ENCODE measurements at places on chromosomes 7 and 10. TPM values are rescaled to one million over a fixed set of nuclear protein-coding genes. Genes with fewer than 3 reads are reported as not detected.

The VOPP1 gene
- polyA plus RNA-seq: 35.0 TPM

The MORN4 gene
- 1.3 TPM for polyA plus RNA-seq

The EPHB6 gene
- polyA plus RNA-seq: 55.6 TPM

- no peak for DNase-seq
These were observed 11.8 kb downstream of the EMX2 start for GRCh38 chr10:117554241-117554814.

GRCh38 chr7:3657206-3657605 is 356.2 kb downstream of the SDK1 start:
- no peak for DNase-seq

GRCh38 chr7:143356414-143357050 is 6.0 kb downstream of the FAM131B start:
- DNase-seq: no peak

DNA sequence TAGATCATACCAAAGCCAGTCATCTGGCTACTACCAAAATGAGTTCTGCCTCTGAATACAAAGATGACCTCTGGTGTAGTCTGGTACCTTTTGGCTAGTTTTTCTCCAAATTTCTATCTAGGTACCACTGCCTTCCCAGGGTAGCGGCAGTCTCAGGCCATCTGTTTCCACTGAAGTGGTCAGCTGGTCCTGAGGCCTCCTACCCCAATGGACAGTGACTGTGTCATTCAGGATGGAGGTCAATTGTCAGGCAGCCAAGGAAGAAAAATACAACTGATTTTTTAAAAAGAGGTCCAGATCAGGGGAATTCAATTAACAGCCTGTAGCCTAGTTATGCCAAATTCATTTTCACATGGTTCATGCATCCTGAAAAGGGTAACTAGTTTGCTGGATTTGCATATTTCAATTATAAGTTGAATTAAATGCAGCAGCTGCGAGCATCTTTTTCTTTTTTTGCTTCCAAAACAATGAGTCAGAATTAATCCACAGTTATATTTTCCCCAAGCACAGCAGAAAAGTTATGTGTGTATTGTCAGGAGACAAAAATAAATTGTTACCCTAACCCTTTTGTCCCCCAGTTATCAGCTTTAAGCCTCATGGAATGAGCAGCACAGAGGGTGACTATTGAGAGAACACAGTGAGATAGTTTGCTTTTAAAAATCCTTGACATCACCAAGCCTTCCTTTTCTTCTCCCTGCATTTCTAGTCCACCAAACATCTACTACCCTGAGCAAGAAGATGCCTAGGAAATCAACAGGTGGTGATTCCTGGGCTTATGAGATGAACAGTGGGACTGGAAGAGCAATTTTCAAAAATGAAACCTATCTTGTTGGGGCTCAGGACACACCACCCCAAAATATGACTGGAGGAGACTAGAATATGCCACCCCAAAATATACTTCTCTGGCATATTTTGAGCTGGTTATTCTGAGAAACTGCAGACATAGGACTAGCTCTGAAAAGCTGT is 27.7 kb downstream of the BCCIP start:
- no peak for DNase-seq

GRCh38 chr10:43647576-43647975 is 1.1 kb downstream of the ZNF32 start:
- no peak for DNase-seq

GRCh38 chr10:84214046-84214572 is 11.2 kb downstream of the LRIT2 start:
- no peak for DNase-seq

DNA sequence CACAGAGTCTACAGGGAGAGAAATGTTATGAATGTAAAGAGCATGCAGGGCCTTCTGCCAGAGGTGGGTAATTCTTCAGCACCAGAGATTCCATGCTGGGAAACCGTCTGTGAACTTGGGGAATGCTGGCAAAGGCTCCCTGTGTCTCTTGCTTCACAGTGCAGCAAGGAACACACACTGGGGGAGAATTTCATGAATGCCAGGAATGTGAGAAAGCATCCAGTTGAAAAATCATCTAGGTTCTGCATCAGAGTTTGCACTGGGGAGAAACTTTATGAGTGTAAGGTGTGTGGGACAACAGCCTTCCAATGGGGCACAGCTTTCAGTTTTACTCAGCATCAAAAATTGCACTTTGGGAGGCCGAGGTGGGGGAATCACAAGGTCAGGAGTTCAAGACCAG is 224.3 kb upstream of the IGFBP3 start:
- DNase-seq: no peak

- DNase-seq: no peak
These were observed 134.6 kb downstream of the ZNF467 start for GRCh38 chr7:149638566-149639320.

DNA sequence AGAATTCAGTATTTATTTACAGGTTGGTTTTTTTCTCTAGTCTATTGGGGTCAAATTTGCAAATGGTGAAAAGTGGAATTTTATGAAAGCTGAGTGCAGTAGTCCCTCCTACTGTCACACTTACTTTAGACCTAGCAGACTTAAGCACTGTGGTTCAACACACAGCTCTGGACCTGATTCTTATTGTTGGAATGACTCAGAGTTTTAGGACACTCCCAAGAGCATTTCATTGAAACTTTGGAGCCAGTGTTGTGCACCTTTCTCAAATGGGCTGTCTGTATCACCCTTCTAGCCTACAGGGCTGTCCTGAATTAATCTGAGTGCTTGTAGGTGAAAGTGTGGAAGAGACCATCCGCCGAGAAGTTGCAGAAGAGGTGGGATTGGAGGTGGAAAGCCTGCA is 16.1 kb downstream of the NUDT13 start:
- no peak for DNase-seq

DNA sequence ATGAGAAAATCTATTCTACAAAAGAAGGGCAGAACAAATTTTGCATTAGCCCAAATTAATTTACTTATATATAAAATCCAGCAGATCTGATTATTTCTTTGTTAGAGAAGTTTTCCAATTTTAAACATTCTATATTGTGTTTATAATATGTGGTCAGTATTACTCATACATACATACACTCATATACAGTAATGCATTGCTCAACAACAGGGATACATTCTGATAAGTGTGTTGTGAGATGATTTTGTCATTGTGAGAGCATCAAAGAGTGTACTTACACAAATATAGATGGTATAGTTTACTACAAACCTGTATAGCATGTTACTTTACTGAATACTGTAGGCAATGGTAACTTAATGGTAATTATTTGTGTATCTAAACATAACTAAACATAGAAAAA is 239.6 kb upstream of the ETV1 start:
- DNase-seq: no peak

DNA sequence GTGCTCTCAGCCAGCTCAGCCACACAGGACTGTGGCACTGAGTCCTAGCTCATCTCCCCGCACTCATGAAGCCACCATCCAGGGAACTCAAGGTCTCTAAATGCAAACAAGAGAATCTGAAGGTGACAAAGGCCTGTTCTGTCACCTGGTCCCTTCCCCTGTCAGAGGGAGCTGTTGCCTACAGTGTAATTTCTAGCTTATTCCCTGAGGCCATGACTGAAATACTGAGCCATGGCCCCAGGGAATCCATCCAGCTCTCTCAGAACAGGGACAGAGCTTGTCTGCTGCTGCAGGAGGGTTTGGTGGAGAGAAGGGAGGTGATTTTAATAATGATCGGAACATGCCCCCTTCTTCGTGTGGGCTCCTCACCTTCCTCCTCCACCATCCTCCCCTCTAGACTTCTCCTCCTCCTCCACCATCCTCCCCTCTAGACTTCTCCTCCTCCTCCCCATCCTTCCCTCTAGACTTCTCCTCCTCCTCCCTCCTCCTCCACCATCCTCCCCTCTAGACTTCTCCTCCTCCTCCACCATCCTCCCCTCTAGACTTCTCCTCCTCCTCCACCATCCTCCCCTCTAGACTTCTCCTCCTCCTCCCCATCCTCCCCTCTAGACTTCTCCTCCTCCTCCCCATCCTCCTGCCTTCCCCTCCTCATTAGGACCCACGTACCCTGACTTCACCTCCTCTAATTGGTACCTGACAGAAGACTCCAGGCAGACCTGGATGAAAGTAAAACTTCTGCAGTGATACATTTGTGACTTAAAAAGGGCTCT is 338.0 kb upstream of the MKI67 start:
- peak; percentile 27 for DNase-seq

DNA sequence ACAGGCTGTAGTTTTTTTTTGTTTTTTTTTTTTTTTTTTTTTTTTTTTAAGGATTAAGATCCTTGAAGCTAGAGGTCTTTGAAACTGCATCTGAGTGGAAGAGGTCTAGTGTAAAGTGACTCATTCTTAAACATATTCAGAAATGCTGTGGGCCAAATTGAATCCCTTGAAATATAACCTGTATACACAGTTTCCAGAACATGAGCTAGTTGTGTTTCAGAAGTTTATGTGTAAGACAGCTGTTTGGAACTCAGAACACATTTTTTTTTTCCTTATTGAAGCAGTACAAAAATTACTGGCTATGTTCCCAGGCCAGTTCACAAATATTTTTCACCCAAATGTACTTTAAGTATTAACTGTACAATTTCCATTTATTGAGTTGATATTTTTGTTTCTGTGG is 67.9 kb downstream of the PPP1R9A start:
- no peak for DNase-seq

- DNase-seq: peak; percentile 54
These were observed 99.9 kb downstream of the CUBN start for GRCh38 chr10:17029581-17030271.

DNA sequence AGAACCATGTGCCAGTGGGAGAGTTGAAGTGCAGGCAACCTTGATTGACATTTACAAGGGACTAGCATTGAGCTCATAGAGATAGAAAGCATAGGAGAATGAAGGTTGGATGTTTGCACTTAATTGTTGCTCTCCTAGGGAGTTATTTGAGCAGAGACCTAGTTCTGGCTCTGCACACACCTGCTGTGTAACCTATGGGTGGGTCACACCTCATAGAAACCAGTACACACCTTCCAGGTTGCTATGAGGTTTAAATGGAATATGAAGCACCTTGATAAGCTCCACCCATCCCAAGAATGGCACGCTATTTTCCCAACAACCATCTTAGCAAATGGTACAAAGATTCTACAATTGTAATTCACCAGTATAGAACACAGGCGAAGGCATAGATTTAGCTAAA is 86.2 kb upstream of the AOAH start:
- no peak for DNase-seq

GRCh38 chr7:70353330-70353945 is 755.2 kb downstream of the AUTS2 start:
- DNase-seq: no peak

GRCh38 chr10:5400468-5401240 is 4.0 kb downstream of the TUBAL3 start:
- DNase-seq: no peak

- DNase-seq: no peak
These were observed 155.7 kb downstream of the AUTS2 start for GRCh38 chr7:69753981-69754380.

- no peak for DNase-seq
These were observed 272.8 kb downstream of the ELFN1 start for GRCh38 chr7:1942941-1943289.

- DNase-seq: no peak
These were observed 28.2 kb downstream of the CDK14 start for GRCh38 chr7:90624225-90624911.

DNA sequence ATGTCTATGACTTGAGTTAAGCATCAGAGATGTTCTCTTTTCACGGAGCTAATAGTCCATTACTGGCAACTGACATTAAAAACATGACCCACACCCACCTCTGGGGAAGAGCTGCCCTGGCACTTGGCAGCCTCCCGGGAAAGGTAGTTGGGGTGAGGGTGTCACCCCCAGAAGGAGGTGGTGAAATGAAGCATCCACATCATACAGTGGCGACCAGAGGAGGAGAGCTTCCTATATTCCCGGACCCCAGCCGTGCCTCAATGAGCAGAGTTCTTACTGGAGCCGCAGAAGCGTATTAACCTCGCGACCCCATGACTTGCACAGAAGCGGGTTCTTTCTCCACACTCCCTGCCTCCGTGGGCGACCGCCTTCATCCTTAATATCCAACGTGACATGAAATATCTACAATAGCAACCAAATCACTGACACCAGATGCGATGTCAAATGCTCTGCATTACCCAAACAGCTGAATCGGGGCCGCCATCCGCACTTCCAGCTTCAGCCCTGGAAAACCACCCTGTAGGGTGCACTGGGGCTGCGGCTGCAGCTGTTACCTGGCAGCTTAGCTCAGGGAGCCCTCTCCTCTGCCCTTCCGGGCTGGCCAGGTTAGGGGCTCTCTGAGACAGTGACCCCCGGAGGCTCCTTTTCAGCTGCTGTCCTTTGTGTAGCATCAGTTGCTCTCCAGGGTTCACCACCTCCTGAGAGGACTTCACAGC is 103.1 kb upstream of the PARD3 start:
- no peak for DNase-seq

GRCh38 chr10:24360282-24361127 is 151.6 kb downstream of the KIAA1217 start:
- DNase-seq: no peak

GRCh38 chr10:112394475-112394875 is 20.6 kb downstream of the ACSL5 start:
- DNase-seq: no peak
